ENCODE measurements at places on chromosomes 13 and 19. TPM values are rescaled to one million over a fixed set of nuclear protein-coding genes. Genes with fewer than 3 reads are reported as not detected.
A peak's percentile ranks its signal among the peaks of the same experiment; 100 is the strongest.

DNA sequence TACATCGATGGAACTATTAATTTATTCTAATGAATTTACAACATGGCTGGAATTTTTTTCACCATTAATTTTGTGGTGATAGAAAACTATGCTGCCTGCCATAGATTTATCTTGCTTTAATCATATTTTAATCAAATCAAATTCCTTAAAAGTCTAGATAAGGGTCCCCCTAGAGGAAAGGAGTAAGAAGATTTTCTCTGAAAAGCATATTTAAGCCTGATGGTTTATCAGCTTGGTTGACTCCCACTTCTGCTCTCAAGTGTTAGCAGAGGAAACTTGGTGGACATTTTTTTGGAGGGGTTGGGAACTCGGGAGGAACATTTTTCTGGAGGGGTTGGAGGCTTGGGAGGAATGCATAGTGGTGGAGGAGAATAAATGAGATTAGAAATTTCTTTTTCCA is 253.3 kb downstream of the KCNRG start:
- no peak for DNase-seq

The CDC34 gene
- total RNA-seq: 65.0 TPM

DNA sequence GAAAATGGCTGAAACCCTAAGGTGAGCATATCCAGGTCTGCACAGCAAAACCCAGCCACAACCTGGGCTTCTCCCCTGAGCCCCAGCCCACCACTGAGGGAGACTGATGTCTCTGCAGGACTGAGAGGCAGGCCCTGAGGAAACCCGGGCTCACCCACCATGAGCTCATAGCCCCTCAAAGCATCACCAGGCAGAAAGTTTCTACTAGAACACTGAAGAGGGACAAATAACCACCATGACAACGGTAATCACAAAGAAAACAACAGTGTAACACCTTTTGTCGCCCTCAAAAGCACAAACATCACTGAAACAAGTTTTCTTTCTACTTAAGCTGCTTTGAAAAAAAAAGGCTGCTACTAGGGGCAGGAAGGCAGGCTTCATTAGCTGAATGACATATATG is 29.8 kb downstream of the TSHZ3 start:
- DNase-seq: no peak

DNA sequence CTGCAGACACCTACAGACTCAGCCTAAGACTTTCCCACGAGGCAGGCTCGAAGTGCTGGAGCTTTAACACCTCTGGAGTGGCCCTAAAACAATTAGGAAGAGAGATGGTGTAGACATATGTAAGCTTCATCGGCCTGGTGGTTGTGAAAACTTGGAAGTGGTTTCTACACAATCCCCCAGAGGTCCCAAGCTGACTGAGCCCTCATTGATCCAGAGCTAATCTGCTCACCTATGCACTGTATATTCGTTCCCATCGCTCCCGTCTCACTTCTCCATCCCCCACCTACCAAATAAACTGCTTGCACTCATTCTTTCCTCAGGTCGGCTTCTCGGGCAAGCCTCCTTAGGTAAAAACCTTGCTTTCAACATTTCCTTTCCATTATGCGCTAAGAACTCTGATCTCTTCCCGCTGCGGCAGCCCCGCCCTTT is 767 bp upstream of the ZNF793 start:
- no peak for DNase-seq

- peak; percentile 56 for DNase-seq
Observed at GRCh38 chr13:30224732-30225131, 82.6 kb downstream of the KATNAL1 start.

The MPV17L2 gene
- total RNA-seq: 14.8 TPM

GRCh38 chr19:10920288-10920655 is 8.2 kb downstream of the YIPF2 start:
- DNase-seq: no peak

The TGFBR3L gene
- total RNA-seq: 12.6 TPM

DNA sequence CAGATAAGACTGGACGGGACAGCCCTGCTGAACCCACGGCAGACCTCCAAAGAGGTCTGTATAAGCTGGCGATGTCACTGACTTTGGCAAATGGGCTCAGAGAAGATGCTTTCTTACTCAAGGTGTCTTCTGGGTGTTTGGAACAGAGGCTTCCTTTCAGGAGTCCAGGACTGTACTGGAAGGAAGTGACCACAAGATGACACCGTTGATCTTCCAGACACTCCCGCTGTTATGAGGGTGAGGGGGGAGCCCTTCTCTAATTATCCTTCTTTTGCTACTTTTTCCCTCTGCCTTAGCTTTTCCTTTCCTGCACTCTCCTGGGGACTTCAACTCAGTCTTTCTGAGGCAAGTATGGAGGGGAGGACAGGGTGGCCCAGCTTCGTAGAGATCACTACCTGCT is 65.2 kb upstream of the ZNF599 start:
- no peak for DNase-seq
